ENCODE measurements at places on chromosomes 7 and 10. TPM values are rescaled to one million over a fixed set of nuclear protein-coding genes. Genes with fewer than 3 reads are reported as not detected.

Gene RPEL1
- not detected for total RNA-seq

Gene KNDC1
- total RNA-seq, result 5.9 TPM

Gene IL15RA
- total RNA-seq, result 10.7 TPM

Gene AASS
- 1.6 TPM for total RNA-seq

Gene ANXA7
- total RNA-seq, result 72.5 TPM

Measured in natural killer cell (primary cell).